ENCODE measurements at places on chromosomes 11 and 22.
A peak's percentile ranks its signal among the peaks of the same experiment; 100 is the strongest.

DNA sequence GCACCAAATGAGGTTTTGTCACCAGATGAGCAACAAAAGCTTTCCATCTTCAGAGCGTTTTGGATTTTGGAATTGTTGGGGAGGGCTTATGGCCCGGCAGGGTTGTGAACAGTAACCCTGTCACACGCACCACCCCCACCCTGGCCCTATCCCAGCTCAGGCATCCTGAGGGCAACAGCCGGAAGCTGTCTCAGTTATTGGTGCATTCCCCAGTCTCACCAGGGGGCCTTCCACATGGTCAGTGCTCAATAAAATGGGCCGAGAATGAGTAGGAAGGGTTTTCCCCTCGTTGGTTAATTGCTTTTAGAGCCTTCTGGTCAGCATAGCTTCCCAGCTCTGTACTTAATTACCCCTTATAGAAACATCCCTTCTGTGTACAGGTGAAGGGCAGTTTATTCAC, 46.0 kb downstream of the LRP5 start:
- no peak for DNase-seq

DNA sequence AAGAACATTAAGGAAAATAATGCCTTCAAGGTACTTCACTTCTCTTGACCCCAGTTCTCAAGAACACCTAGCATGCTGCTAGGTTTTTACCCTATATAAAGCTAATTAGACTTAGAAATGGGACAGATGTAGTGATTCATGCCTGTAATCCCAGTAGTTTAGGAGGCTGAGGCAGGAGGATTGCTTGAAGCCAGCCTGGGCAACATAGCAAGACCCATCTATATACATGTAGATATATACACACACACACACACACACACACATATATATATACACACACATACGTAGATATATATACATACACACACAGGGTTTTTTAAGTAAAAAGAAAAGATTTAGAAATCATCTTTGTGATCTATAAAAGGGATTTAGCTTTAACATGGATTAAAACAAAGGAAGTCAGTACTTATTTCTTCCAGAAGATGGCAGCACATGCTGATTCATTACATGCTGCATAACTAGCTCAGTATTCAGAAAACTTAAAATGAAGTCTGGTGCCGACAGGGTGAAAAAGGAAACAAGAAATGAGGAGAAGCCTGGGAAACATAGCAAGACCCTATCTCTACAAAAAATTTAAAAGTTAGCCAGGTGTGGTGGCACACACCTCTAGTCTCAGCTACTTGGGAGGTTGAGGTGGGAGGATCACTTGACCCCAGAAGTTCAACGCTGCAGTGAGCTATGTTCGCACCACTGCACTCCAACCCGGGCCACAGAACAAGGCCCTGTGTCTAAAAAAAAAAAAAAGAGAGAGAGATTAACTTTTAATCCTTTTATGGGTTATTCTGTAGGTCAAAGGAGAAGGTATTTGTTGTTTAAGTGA, 28.5 kb upstream of the RBX1 start:
- DNase-seq, result no peak

DNA sequence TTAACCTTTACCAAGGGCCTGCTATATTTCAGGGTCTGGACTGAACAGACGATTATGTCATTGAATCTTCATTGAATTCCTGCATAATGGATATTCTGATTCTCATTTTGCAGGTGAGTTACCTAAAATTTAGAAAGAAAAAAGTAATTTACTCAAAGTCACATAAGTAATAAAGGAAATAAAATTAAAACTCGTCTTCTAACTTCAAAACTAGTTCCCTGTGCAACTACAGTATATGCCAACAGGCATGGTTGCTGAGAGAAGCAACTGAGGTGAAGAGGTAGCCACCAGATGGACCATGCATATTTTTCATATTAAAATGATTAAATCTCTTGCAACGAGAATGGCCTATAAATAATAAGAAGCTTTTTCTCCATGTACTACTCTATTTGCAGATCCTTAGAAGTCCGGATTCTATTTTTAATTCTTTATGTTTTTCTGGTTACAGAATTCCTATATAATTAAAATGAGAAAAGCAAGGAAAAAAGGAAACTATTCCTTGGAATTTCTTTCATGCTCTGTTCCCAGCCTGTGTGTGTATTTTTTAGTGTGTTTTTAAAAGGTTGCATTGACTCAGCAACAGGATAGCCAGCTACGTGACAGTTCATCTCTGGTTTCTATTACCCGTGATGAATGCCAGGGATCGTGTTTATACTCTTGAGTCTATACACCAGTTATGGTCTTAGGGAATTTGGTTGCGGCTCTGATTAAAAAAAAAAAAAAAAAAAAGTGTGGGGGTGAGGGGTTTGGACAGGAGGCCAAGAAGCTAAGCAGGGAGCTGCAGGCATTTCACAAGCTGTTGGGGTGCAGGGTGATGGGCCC, 186.8 kb downstream of the ETS1 start:
- no peak for DNase-seq

DNA sequence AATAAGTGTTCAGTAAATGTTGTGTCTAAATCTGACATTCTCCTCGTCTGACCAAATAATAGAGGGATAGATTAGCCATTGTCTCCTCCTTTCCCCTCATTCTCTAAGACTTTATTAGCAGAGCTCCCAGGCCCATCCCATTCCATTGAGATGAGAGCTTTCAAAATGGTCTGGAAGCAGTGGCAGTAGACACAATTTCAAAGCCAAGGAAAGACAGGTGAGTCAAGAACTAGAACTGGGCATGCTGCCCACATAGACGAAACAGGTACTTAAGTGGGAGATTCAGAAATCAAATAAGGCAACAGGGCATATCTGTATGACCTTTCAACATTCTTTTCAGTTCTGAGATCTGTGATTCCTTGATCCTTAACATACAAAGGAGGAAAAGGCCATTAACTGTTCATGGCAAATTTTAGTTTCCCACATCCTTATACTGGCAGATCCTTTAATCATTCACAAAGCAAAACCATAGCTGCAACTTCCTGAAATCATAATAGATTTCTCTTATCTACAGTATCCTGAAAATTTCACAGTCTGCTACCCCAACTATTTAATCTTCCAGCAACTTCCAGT, 96.6 kb upstream of the KCNA4 start:
- DNase-seq, result no peak

DNA sequence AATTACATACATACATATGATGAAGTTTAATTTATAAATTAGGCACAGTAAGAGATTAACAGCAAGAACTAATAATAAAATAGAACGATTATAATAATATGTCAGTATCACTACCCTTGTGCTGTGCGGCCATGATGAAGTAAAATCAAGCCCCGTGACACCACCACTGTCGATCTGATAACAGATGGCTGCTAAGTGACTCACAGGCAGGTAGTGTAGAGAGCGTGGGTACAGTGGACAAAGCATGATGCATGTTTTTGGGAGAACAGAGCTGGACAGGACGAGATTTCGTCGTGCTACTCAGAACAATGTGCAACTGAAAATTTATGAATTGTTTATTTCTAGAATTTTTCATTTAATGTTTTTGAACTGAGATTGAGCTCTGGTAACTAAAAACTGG, 108.4 kb upstream of the TIMP3 start:
- DNase-seq, result no peak

GRCh38 chr22:29203488-29204454, 1.9 kb upstream of the EMID1 start:
- no peak for DNase-seq

GRCh38 chr11:18294862-18295261, 27.1 kb downstream of the HPS5 start:
- no peak for DNase-seq

GRCh38 chr11:76577226-76577920, 93.2 kb downstream of the LRRC32 start:
- DNase-seq, result no peak

GRCh38 chr11:75487365-75487764, 38.4 kb downstream of the GDPD5 start:
- no peak for DNase-seq

- peak; percentile 4 for DNase-seq
Measured at GRCh38 chr11:121318848-121319834, 26.6 kb downstream of the SC5D start.

DNA sequence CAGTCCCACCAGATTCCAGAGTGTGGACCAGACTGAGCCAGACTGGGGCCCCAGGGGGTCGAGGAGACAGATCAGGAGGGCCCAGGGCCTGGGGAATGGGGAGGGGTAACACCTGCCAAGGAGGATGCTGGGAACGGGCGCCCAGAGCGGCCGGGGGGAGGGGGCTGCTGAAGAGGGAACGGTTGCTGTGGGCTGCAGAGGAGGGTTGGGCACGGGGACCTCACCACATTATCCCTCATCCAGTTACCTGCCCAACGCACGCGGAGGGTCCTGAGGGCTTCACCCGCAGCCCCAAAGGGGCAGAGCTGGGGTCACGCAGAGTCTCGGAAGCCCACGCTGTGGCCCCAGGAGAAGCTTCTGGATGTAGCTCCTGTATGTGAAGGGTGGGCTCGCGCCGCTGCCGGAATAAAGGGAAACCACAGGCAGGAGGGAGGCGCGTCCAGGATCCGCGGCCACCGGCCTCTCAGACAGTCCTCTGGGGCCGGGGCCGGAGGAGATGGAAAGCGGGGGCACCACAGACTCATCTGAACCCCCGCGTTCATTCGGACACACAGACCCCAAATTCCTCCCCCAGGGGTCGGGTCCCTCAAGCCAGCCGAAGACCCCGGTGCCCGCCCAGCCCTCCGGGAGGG, 866 bp upstream of the SELENOO start:
- no peak for DNase-seq

DNA sequence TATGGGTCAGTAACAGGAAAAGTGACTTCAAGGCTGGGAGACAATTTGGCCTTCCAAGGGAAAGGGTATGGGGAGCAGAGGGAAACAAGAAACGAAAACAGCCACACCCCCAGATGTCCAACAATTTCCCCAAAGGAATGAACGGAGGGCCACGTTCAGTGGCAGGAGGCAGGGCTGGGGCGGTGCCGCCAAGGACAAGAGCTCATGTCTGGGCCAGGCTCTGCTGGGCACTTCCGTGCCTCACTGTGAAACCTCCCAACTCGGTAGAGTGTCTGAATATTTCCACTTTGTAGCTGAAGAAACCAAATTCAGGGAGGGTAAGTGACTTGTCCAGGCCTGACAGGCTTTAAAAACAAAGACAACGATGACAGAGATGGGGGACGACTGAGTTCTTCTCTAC, 11.9 kb downstream of the IFT27 start:
- no peak for DNase-seq

DNA sequence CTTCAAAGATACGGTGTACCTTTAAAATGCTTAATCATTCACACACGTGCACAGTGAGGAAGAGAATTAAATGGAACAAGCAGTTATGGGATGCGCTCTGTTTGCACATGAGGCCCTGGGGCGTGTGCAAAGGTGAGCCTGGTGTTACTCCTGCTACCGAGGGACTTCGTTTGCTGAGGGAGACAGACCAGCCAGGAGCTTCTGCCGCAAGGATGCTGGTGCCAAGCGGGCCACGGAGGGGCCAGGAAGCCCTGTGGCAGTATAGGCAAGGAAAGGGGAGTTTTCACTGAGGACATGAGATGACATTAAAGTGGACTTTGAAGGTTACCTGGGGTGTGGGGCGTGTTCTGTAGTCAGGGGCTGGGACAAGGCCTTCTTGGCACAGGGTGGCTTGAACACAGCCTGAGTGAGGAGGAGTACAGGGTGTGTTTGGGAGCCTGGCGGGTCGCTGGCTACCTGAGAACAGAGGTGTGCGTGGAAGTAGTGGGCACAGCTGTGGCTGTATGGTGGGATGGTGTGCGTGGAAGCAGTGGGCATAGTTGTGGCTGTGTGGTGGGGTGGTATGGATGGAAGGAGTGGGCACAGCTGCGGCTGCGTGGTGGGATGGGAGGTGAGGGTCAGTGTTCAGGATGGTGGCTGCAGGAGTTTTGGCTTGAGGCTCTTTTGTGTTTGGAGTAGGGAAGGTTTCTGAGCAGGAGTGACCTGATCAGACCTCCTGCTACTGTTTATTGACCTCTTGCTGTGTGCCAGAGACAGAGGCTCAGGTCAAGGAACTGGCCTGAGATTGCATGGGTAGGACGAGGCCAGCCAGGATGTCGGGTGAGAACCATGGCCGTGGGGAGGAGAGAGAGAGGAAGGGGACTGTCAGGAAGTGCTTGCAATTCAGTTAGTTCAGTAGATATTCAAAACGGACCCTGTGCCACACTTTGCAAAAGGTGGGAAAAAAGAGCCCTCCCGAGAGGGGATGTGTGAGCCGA, 13.7 kb downstream of the TBC1D22A start:
- no peak for DNase-seq

DNA sequence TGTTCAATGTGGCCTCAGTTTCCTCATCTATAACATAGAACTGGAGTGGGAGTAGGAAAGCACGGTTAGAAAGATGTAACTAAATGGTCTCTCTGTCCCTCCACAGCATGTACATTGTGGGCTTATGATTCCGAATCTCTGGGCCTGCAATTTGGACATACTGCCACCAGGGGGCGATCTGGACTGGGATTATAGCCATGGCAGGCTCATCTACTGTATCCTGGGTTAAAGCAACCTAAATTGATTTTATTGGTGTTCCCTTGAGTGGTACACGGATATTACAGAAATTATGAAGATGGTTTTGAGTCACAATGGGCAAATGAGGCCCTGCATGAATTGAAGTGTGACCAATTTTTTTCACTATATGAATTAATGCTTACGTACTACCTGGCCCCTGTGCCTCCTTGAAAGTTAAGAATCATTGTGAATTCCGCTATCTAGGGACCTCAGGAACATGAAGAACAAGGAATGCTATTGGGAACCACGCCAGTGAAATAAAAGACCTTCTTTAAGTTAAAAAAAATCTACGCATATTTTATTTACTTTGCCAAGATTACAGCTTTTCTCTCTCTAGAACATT, 32.9 kb downstream of the TST start:
- peak; percentile 38 for DNase-seq

DNA sequence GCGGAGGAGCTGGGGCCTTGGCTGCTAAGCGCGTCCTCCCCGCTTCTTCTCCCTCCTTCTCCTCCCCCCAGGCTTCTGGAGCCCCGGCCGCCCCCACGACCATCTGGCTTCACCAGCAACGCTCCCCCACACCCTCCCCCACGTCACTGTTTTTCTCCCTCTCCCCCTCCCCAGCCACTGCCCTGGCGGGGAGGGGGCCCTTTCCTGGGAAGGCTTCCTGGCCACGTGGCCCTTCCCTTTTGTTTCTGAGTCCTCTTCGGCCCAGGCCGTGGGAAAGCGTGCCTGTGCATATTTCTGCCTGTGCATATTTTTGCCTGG, 27.7 kb downstream of the RTN4R start:
- DNase-seq, result no peak

DNA sequence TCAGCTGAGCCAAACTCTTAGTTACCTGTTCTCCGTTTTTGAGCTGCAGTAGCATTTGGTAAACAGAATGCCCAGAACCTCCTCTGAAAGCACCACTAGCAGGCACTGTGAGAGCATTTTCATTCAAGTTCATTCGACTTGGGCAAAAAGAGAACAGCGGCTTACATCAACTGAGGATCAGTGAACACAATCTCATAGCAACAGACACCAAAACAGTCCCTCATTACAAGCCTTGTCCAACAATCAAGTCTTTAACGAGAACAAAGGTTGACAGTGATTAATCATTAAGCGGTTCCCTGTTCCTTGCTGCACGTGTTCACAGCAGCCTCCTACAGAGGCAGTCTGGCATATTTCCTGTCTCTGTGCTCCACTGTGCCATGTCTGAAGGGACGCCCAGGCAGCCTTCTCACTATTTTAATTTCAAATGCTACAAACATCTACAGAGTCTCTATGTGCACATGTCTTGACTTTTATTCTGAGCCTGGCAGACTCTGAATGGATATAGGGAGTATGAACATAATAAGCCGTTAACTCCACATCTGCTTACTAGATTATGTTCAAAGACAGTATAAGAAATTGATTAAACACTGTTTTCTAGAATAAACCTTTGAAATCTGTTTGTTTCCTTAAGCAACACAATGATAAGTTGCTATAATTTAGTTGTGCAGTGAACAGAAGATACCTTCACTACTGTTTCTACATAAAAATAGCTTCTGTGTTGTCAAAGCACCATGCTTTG, 88.3 kb upstream of the MTMR2 start:
- no peak for DNase-seq
